ENCODE measurements at places on chromosomes 12 and 14. TPM values are rescaled to one million over a fixed set of nuclear protein-coding genes. Genes with fewer than 3 reads are reported as not detected.
A peak's percentile ranks its signal among the peaks of the same experiment; 100 is the strongest.

- H3K27ac ChIP-seq, result peak overlapping the region; percentile 16
- peaks cover 56% of the 10 kb centered on the region for H3K4me1 ChIP-seq
- no peak for DNase-seq
- H3K27me3 ChIP-seq, result no peaks in the 10 kb centered on the region
- H3K4me3 ChIP-seq, result peak overlapping the region; percentile 86
- H3K36me3 ChIP-seq, result peaks cover 31% of the 10 kb centered on the region
These were observed 2.7 kb downstream of the ARL6IP4 start for GRCh38 chr12:122982963-122983788.

- peaks cover 1% of the 10 kb centered on the region for H3K27me3 ChIP-seq
- no peak for DNase-seq
- H3K4me3 ChIP-seq, result no peak overlapping the region
- no peak overlapping the region for H3K27ac ChIP-seq
- H3K4me1 ChIP-seq, result no peaks in the 10 kb centered on the region
These were observed 62.0 kb upstream of the LMNTD1 start for GRCh38 chr12:25615119-25615518.

DNA sequence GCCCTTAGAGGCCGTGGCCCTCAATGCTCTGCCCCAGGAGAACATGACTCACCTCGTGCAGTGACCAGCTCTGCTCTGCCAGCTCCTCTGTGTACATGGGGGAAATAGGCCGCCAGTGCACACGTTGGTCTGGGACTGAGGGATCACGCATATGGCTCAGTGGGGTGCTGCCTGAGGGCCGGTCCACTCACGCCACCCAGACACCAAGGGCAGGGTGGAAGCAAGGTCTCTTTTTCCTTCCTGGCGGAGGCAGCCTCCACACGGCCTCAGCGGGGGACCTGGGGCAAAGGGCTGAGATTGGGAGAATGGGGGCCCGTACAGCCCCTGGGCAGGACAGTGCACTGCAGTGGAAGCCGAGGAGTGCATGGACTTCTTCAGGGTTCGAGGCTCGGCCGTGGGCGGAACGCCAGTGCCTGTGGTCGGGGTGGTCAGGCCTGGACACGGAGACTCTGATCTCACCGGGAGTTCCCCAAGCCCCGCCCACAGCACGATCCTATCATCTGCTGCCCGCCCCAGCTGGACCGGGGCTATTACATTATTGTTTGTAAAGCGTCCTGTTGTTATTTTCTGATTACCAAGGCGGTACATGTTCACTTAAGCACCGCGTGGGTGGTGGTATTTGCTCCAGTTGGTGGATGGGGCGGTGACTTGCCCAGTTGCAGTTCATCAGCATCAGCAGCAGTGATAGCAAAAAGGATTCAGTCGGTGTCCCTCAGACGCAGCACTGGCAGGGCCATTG is 38.8 kb upstream of the TDRD9 start:
- no peak overlapping the region for H3K27ac ChIP-seq
- H3K4me3 ChIP-seq, result no peak overlapping the region
- H3K4me1 ChIP-seq, result no peaks in the 10 kb centered on the region
- no peaks in the 10 kb centered on the region for H3K36me3 ChIP-seq
- no peak for DNase-seq
- no peaks in the 10 kb centered on the region for H3K27me3 ChIP-seq

Gene GPRC5D
- total RNA-seq, result 1.6 TPM

DNA sequence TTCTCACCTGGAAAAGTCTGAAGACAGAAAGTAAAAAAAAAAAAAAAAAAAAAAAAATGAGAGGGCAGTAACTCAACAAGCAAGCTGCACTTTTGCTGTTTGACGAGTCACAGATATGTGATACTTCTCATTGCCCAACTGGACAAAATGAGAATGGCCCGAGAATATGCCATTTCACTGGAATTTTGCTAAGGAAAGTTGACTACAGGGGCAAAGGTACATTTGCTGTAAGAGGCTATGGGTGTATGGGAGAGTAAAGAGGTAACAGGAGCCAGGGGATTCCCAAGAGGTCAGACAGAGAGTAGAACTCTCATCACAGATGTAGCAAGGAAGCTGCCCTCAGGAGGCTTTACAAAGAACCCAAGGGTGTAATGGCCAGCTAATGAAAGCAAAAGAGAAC is 22.9 kb downstream of the KIF21A start:
- no peak overlapping the region for H3K4me3 ChIP-seq
- no peak overlapping the region for H3K27ac ChIP-seq
- no peaks in the 10 kb centered on the region for H3K27me3 ChIP-seq
- H3K4me1 ChIP-seq, result no peaks in the 10 kb centered on the region
- H3K36me3 ChIP-seq, result peaks cover 12% of the 10 kb centered on the region
